ENCODE measurements at places on chromosomes 6 and 20. TPM values are rescaled to one million over a fixed set of nuclear protein-coding genes. Genes with fewer than 3 reads are reported as not detected.

RWDD2A gene
- 4.2 TPM for total RNA-seq

NRSN1 gene
- total RNA-seq, result not detected

OXT gene
- not detected for total RNA-seq

CST4 gene
- 0.32 TPM for total RNA-seq

OTOR gene
- not detected for total RNA-seq

TMEM14B gene
- 79.0 TPM for total RNA-seq

HLA-E gene
- total RNA-seq, result 165 TPM

EPPIN gene
- total RNA-seq, result not detected

GOPC gene
- 45.1 TPM for total RNA-seq

CUL7 gene
- 54.8 TPM for total RNA-seq

OR2J3 gene
- not detected for total RNA-seq

DST gene
- total RNA-seq, result 312 TPM
